ENCODE measurements at places on chromosomes 16 and 17.

GRCh38 chr17:29007456-29007855 lies 1.6 kb upstream of the SEZ6 start:
- DNase-seq: no peak

GRCh38 chr16:49277766-49278566 lies 3.7 kb downstream of the CBLN1 start:
- no peak for DNase-seq

- DNase-seq: no peak
These were observed 7.7 kb upstream of the TMEM92 start for GRCh38 chr17:50266384-50267073.

- no peak for DNase-seq
These were observed 496.0 kb downstream of the MAF start for GRCh38 chr16:79104567-79104966.

DNA sequence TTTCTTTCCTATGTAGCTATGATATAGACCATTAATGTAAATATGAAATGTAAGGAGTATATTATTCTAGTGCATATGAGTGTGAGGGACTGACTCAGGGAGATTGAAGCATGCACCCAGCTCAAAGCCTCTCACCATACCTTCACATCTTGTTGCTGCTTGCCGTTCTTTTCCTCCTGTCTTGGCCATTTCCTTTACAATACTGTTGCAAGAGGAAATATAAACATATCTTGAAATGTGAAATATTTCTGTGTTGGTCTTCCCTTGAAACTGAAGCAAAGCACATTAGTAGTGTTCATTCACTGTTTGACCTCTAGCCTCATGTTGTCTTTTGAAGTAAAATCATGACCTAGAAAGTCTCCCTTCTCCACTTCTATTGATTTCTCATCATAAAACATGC lies 46.6 kb downstream of the PHKB start:
- no peak for DNase-seq

DNA sequence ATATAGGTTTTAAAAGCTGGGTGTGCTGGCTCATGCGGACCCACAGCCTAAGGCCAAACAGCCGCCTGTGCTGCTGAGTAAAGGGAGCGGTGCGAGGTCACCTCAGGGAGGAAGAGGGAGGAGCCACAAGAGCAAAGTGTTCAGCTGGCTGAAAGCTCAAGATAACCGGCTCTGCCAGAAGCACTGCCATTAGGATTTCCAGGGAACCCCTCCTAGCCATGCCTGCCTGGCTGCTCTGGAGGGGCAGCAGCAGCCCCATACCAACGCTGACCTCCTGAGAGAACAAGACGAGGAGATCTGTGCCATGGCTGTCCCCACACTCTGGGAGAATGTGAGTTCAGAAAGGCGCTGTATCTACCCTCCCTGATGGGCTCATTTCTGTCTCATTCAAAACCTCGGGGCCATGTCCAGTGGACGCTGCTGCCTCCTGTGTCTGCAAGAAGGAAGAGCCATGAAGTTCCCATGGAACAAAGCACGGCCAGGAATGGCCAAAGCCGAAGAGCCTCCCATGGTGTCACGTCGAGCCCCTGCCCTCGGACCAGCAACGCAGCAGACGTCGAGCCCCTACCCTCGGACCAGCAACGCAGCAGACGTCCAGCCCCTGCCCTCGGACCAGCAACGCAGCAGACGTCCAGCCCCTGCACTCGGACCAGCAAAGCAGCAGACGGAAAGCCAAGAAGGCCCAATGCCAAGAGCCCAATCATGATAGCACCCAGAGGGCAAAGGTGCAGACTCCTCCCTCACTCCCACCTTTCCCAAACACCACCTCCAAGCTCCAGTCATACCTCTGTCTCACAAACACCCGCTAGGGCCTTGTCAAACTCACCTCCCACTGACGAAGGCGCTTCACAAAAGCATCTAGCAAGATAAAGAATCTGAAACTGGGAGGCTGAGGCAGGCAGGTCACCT lies 107.0 kb downstream of the ANKRD11 start:
- DNase-seq: no peak

DNA sequence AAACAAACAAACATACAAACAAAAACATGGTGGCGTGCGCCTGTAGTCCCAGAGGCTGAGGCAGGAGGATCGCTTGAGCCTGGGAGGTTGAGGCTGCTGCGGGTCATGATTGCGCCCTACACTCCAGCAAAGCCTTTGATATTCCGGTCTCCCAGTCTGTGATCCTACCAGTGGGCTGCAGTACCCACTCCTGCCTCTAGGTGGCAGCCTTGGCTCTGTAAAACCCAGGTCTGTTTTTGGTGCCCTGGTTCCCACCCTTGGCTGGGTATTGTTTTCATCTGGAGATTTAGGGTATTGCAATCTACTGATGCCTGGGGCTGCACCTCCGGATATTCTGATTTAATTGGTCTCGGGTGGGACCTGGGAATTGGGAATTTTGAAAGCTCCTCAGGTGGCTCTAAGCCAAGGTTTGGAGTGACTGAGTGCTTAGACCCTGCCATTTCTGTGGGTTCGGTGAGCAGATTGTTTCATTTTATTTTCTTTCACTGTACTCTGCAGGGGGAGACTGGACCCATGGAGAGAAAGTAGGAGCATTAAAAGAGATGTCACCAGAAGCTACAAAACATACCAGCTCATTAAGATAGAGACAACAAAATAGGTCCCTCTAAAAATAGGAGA lies 40.5 kb downstream of the MYH3 start:
- peak; percentile 63 for DNase-seq

DNA sequence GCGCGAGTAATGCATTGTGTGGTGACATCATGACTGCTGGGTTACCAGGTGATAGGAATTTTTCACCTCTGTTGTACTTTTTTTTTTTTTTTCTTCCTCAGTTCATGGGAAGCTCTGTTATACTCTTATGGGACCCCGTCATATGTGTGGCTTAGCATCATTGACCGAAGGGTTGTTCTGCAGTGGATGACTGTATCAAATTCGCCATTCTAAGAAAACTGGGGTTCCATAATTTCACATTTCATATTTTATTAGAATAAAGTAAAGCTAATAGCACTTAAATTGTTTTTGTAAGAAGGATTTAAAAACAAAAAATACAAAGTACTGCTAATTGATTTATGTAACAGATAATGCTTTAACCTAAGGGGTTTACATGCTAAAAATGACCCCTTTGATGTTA lies 32.0 kb upstream of the MRC2 start:
- DNase-seq: no peak

GRCh38 chr17:47866941-47867340 lies 16.0 kb upstream of the SP6 start:
- no peak for DNase-seq

DNA sequence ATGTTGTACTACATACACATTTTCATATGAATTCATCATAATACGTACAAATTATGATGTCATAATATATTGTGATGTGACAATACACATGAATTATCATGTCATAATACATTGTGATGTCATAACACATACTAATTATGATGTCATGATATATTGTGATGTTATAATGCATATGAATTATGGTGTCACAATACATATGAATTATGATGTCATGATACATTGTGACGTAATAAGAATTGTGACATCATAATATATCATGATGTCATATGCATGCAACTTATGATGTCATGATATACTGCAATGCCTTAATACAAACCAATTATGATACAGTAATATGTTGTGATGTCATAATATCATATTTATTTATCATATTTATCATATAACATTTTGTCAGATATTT lies 2074.3 kb downstream of the TP53TG3F start:
- no peak for DNase-seq

- no peak for DNase-seq
These were observed 18.8 kb upstream of the RBL2 start for GRCh38 chr16:53415504-53415903.

DNA sequence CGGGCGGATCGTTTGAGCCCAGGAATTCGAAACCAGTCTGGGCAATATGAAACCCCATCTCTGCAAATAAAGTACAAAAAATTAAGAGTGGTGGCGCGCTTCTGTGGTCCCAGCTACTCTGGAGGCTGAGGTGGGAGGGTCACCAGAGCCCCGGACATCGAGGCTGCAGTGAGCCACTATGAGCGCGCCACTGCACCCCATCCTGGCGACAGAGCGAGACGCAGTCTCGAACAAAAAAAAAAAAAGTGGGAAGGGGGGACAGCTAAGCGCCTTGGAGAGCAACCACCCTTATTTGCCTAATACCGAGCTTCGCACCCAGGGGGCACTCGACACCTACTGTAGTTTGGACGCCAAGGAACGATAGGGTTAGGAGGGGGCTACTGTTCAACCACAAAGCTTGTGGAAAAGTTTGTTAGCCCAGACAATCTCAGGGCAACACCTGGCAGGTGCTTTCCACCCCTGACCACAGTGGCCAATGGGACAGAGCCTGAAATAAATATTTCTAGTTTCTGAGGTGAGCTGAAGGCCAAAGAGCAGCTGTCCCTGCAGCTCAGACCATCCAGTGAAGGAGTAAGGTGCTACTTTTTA lies 847 bp upstream of the PSMC3IP start:
- no peak for DNase-seq

DNA sequence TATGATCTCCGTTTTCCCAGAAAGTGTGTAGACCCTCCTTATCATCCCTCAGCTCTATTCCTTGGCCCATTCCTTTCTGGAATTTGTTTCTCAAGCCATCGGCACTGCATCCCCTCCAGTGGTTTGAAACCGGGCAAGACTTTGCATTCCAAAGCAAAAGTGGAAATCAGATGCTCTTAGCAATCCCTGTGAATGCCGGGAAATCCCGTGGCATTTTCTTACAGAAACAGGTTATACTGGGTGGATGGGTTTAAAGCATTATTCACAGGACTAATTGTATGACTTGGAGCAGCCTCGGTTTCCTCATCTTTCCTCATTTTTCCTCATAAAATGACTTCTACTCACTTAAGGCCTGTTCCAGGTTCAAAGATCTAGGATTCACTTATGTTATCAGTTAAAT lies 52.0 kb downstream of the MAP2K6 start:
- no peak for DNase-seq

GRCh38 chr17:35879773-35880654 lies at the start of gene CCL5:
Gene CCL5, minus strand, starts transcription at chr17:35880360.
- no peak for DNase-seq

DNA sequence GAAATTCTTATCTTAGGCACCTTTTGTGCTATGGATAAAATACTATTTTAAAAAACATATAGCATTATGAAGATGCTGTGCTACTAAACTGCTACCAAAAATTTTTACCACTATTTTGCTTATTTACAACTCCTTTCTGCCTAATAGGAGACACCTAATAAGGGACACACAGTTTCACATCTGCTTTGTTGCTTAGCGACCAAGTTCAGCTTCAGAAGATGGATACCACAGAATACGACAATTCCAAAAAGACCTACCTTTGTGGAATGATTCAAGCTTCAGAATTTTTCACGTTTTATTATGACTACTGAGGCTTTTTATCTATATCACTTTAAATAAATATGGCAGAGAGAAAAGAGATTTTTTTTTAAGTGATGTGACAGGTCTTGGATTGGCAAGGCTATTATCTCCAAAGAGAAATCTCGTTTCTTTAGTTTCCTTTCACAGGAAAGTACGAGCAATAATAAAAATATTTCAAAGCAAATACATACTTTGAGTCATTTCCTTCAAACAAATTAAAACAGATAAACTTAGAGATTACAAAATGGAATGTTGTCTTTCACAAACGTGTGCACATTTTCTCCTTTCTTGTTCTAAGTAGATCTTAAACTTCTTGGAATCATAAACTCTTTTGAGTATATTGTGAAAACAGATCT lies 35.4 kb downstream of the SPAG9 start:
- no peak for DNase-seq

DNA sequence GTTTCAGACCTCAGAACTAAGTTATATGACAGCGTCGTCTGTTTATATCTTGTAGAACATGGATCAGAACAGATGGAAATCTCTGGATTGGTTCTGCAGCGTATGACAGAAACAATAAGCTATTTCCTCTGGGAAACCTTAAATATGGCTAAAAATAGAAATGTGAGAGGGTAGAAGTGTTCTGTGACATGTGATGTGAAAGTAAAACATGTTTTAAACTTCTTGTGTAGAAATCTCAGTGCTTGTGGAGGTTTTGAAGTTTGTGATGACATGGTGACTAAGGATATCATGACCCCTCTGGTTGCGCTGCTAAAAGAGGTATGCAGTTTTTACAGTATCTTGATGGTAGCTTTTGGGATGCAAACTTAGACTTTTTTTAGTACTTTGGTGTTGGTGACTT lies 2.8 kb downstream of the HEATR3 start:
- no peak for DNase-seq

GRCh38 chr16:54938212-54939028 lies 7.8 kb downstream of the IRX5 start:
- no peak for DNase-seq

DNA sequence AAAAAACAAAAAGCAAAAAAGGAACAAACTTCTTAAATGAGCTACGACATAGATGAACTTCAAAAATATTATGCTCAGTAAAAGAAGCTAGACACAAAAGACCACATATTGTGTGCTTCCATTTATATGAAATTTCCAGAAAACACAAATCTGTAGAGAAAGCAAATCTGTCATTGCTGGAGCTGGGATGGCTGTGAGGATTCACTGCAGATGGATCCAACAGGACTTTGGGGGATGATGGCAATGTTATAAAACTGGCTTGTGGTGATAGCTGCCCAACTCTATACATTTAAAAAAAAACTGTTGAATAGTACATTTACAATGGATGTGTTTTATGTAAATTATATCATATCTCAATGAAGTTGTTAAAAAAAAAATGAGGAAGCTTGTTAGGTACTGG lies 52.6 kb upstream of the MAP3K14 start:
- DNase-seq: no peak

GRCh38 chr16:50519602-50520001 lies 28.6 kb upstream of the NKD1 start:
- DNase-seq: no peak

DNA sequence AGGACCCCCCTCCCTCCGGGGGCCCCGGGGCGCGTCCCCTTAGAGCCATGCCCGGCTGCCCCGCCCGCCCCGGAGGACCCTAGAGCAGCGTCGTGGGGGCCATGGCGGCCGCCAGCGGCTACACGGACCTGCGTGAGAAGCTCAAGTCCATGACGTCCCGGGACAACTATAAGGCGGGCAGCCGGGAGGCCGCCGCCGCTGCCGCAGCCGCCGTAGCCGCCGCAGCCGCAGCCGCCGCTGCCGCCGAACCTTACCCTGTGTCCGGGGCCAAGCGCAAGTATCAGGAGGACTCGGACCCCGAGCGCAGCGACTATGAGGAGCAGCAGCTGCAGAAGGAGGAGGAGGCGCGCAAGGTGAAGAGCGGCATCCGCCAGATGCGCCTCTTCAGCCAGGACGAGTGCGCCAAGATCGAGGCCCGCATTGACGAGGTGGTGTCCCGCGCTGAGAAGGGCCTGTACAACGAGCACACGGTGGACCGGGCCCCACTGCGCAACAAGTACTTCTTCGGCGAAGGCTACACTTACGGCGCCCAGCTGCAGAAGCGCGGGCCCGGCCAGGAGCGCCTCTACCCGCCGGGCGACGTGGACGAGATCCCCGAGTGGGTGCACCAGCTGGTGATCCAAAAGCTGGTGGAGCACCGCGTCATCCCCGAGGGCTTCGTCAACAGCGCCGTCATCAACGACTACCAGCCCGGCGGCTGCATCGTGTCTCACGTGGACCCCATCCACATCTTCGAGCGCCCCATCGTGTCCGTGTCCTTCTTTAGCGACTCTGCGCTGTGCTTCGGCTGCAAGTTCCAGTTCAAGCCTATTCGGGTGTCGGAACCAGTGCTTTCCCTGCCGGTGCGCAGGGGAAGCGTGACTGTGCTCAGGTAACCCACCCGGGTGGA lies 759 bp downstream of the ALKBH5 start:
- peak; percentile 33 for DNase-seq

- DNase-seq: no peak
These were observed 8.8 kb downstream of the PRSS22 start for GRCh38 chr16:2848933-2849725.

Measured in stimulated activated CD8-positive, alpha-beta memory T cell treated with anti-CD3 and anti-CD28 coated beads, Interleukin-15, amount 100 ng/mL, for 24 hours (primary cell).